ENCODE measurements at places on chromosomes 7 and 10.
A peak's percentile ranks its signal among the peaks of the same experiment; 100 is the strongest.

- DNase-seq: no peak
Measured at GRCh38 chr10:66649626-66650025, 276.2 kb upstream of the LRRTM3 start.

GRCh38 chr7:75945297-75946168 is 30.6 kb downstream of the POR start:
- no peak for DNase-seq

DNA sequence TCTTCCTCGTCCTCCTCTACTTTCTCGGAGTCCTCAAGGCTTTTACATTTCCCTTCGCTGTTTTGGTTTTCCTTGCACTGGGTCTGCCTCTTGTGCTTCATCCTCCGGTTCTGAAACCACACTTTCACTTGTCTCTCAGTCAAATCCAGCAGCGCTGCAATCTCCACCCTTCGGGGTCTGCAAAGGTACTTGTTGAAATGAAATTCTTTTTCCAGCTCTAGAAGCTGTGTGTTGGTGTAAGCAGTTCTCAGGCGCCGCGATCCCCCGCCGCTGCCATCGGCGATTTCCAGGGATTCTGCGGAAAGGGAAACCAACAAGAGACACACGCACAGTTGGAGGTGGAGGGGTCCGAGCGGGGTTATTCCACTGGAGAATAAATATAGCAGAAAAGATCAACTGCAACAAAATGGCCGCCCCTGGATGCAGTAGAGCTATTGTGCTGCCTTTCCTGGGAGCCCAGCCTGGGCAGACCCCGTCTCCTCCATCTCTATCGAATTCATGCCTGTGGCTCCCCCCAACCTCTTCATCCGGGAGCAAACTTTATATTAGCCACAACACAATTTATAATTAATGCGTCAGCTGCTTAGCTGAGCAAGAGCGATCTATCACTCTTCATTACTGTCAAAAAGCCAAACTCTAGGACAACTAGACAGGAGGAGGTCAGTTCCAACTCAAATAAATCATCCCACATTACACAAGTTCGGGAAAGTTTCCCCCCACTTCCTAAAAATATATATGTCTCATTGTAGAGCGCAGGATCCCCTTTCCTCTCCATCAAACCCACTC is 1.1 kb downstream of the HOXA2 start:
- DNase-seq: no peak

DNA sequence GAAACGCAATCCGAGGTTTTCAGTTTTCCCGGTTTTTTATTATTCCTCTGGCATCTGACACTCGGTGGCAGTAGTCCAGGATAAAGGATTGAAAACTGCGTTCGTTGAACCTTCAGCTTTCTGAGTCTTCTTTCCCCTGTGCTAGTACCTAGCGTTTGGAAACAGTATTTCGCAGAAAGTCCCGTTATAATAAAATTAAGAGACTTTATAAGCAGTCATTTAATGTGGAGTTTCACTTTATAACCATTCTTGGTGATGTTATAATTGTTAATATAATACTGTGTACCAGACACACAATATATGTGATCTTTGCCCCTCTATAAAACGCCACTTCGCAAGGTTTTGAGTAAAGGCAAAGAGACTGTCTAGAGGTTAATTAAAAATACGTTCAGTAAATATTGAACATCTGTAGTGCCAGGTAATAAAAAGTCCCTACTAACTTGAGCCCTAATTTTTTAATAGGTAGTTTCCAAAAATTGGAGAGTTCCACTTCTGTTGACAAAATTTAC is 874 bp downstream of the CISD1 start:
- peak; percentile 10 for DNase-seq

GRCh38 chr7:105454095-105454747 is 65.5 kb upstream of the SRPK2 start:
- peak; percentile 13 for DNase-seq

GRCh38 chr7:159040912-159041711 is 103.6 kb downstream of the VIPR2 start:
- DNase-seq: no peak

- no peak for DNase-seq
Measured at GRCh38 chr10:45380903-45381620, 7.0 kb downstream of the ALOX5 start.

- DNase-seq: peak; percentile 35
Measured at GRCh38 chr10:80945264-80945880, 407.7 kb downstream of the SH2D4B start.

DNA sequence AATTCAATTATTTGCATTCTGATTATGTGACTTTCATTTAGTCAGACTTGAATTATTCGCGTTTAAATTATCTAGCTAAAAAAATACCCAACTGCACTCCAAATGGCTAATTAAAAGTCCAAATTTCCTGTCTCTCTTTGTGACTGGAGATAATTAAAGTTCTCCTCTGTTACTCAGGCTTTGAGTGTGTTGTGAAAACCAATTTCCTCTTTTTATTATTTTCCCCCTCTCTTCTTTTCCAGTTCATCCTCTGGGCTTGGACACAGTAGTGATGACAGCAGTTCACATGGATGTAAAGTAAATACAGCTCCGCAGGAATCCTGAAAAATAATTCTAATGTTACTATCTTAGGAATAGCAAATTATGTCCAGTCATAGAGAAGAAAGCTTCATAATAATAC is 80.6 kb downstream of the SNX10 start:
- no peak for DNase-seq

DNA sequence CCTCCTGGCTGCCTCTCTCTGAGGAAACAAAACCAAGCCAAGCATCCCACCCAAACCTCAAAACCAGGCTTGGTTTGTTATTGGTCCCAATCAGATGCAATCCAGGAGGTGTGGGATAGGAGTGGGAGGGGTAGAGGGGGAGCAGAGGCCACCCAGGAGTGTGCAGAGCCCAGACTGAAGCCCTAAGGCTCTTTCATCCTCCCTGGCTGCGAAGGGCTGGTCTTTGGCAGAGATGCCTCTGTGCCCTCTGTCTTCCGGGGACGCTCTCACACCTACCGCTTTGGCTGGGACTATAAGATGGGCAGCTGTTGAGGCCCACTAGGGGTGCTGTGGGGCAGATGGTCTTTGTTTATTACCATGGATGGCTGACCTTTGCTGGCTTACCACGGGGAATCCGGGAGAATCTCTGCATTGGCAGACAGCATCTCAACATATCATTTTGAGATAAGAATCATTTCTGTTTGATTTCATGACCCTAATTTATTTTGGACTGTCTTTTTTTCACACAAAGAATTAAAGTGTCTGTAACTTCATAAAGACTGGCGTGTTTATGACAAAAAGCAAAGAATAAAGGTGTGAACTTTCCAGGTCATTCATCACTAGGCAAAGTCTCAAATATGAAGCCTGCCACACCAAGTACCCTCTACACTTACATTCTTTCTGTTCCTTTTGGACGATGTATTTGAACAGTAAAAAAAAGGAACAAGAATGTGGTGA is 6.5 kb upstream of the DENND2A start:
- peak; percentile 85 for DNase-seq

DNA sequence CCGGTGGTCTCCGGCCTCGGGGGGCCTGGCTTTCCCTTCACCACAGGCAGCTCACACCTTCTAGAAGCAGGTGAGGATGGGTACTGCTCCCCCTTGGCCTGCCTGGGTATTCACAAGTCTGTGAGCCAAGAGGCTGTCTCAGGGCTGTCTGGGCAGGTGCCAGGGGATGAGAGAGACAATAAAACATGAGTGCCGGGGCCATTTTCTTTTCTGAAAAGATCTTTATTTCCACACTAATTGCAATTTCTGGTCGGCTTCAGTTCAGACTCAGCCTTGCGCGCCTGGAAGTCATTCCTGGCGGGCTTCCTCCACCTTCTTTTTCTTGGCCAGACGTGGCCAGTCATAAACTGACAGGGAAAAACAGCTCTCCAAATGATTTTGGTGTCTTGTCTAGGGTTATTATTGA is 171.2 kb downstream of the ARHGAP12 start:
- peak; percentile 6 for DNase-seq

- no peak for DNase-seq
Measured at GRCh38 chr7:21656081-21656480, 113.2 kb downstream of the DNAH11 start.

DNA sequence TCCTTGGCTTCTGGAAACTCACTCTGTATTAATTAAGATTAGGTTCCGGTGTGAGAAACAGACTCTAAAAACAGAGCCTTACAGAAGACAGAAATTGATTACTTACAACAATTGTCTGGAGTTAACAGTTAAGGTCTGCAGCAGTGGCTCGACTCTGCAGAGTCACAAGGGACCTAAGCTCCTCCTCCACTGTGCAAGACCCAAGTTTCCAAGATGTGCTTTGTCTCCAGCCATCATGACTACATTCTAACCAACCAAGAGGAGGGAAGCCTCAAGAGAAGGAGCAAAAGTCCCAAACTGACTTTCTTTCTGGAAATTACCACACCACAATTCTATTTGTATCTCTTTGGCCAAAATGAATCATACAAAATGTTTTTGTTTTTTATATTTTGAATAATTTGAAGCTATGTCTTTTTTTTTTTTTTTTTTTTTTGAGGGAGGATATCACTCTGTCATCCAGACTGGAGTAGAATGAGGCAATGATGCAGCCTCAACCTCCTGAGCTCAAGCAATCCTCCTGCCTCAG is 14.2 kb upstream of the ODAD2 start:
- no peak for DNase-seq

- peak; percentile 21 for DNase-seq
Measured at GRCh38 chr7:98024075-98024474, 34.1 kb upstream of the OCM2 start.

DNA sequence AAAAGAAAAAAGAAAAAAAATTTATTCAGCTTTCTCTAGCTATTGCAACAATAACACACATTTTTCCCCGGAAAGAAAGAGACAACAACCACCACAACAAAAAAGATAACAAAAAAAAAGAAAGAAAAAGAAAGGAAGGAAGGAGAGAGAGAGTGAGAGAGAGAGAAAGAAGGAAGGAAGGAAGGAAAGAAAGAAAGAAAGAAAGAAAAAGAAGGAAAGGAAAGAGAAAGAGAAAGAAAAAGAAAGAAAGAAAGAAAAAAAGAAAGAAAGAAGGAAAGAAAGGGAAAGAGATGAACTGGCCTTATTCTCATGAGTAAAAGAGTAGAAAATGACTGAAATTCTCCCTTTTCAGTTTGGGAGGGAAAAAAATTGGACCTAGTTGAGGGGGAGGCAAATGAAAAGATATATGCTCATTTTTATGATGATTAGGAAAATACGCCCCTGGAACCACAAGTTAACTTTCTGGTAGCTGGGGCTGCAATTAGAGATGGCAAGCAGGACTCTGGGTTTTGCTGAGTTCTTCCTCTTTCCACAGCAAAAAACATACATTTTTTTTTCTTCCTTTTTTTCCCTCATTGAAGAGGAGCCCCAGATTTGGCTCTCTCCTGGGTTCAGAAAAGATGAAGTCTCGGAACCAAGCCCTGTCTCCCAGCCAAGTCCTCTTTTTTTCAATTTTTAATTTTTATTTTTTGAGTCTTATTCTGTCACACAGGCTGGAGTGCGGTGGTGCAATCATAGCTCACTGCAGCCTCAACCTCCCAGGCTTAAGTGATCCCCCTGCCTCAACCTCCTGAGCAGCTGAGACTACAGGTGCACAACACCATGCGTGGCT is 12.6 kb upstream of the PRDX3 start:
- DNase-seq: no peak

DNA sequence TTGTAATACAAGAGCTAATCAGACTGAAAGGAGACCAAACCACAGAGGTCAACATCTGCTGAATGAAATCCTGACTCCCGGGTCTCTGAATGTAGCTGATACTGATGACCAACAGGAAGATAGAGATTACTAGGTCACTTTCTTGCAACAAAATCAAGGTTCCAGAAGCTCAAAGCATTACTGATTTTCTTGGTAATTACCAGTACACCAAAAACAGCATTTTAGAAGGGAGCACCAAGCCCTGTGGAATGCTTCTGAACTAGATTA is 177.7 kb downstream of the SLC25A13 start:
- DNase-seq: no peak

DNA sequence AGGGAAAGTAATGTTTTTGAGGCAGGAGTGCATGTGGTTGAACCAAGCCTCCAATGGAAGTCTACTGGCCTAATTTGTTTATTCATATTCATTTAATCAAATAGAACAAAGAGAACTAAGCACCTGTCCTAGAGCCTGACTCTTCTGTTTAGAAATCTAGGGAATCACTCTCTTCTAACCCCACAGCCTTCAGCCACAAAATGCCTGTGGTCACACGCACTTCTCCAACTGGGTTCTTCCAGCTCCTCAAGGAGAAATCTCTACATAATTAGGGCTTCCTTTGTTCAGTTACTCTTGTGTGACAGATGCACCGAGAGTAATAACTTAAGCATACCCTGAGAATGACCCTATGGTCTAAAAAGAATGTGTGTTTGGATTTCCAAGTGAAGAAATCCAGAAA is 133.7 kb upstream of the NAMPT start:
- no peak for DNase-seq

DNA sequence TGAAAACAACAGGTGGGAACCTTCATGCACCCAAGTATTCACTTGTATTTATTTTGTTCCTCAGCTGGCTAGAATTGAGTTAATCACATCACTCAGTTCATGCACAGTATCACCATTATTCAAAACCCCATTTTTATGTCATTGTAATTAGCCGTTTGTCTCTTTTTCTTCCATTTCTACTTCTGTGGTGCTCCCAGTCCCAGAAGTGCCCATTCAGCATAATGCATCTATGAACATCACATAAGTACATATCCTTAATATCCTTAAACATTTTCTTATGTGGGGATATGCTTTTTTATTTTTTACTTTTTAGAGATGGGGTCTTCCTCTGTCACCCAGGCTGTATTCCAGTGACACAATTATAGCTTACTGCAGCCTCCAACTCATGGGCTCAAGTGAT is 510.9 kb upstream of the MGMT start:
- no peak for DNase-seq

GRCh38 chr10:33723181-33723580 is 388.7 kb upstream of the NRP1 start:
- no peak for DNase-seq

- DNase-seq: no peak
Measured at GRCh38 chr7:116232920-116233319, 22.6 kb downstream of the TES start.

- DNase-seq: no peak
Measured at GRCh38 chr10:114400091-114400490, 4.2 kb downstream of the AFAP1L2 start.

GRCh38 chr10:62582804-62583208 is 208.6 kb downstream of the ZNF365 start:
- DNase-seq: no peak

DNA sequence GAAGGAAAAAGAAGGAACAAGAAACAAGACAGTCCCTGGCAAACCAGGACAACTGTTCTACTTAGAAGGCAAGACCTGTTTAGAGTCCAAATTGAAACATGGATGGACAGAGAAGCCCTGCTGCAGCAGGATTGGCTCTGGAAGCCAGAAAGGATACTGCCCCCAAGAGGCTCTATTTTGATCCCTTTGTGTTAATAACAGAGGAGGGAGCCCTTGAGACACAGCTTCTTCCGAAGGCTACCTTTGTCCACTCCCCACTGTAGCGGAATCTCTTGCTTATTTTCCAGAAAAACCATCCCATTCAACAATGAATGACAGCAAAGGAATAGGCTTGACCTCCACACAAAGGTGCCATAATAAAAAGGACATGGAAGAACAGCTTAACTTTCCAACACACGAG is 120.3 kb upstream of the FOXK1 start:
- DNase-seq: no peak
